ENCODE measurements at places on chromosomes 3 and 15.

DNA sequence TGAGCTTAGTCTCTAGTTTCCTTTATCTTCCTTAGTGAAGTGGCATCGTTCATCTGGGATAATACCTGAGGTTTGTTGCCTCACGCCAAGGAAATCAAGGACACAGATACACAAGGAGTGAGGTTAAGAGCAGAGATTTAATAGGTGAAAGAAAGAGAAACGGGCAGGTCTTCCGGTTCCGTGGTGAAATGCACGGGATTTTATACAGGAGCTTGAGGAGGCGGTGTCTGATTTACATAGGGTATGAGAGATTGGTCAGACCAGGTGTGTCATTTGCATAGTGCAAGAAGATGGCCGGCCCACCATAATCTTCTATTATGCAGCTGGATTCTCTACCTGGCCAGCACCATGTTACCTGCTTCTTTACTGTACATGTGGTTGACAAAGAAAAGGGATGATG lies 17.2 kb downstream of the ARRDC4 start:
- DNase-seq, result no peak

GRCh38 chr3:196640297-196641018 lies 964 bp downstream of the NRROS start:
- no peak for DNase-seq

DNA sequence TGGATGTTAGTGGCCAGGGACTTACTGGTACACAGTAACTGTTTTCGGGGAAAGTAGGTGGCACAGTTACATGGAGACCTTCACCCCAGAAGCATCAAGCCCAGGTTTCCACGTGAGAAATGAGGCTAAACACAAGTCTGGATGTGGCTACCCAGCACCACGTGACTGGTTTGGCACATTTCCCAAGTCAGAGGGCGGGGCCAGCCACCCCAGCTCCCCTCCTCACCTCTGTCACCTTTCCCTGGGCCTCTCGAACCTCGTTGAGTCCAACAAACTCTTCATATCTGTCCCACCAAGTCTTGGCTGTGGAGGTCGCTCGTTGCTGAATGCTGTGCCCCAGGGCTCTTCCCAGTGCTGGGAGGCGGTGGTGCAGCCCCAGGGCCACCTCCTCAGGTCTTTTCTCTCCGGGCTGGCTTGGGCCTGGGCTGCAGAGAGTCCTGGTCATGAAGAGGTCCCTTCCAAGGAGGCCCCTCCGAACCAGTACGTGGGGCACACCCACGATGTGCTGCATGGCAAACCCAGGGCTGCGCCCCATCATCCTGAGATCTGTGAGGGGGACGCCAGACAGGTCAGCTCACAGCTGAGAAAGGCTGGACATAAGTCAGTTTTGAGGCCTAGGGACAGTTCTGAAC lies 4.8 kb upstream of the PLXNB1 start:
- no peak for DNase-seq

DNA sequence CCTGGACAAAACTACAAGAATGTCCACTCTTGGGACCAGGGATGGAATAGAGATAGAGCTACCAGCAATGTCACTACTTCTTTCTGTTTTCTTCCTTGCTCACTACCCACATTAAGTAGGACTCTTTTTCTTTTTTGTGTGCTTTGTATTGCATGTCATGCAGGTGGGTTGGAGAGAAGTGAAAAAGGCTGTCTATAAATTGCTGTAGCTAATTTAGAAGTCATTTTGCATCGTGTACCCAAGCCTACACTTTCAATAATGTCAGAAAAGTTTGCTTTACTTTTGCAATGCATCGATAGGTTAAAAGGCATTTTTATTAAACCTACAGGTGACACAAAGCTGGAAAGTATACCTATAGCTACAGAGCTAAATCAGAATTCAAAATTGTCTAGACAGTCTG lies 58.9 kb downstream of the GTF2E1 start:
- DNase-seq, result no peak

GRCh38 chr15:81239190-81239589 lies 42.5 kb downstream of the IL16 start:
- DNase-seq, result no peak

- DNase-seq, result no peak
Measured at GRCh38 chr3:189084620-189085019, 87.2 kb upstream of the TPRG1 start.

- DNase-seq, result no peak
Measured at GRCh38 chr3:187925326-187925725, 180.1 kb upstream of the BCL6 start.

DNA sequence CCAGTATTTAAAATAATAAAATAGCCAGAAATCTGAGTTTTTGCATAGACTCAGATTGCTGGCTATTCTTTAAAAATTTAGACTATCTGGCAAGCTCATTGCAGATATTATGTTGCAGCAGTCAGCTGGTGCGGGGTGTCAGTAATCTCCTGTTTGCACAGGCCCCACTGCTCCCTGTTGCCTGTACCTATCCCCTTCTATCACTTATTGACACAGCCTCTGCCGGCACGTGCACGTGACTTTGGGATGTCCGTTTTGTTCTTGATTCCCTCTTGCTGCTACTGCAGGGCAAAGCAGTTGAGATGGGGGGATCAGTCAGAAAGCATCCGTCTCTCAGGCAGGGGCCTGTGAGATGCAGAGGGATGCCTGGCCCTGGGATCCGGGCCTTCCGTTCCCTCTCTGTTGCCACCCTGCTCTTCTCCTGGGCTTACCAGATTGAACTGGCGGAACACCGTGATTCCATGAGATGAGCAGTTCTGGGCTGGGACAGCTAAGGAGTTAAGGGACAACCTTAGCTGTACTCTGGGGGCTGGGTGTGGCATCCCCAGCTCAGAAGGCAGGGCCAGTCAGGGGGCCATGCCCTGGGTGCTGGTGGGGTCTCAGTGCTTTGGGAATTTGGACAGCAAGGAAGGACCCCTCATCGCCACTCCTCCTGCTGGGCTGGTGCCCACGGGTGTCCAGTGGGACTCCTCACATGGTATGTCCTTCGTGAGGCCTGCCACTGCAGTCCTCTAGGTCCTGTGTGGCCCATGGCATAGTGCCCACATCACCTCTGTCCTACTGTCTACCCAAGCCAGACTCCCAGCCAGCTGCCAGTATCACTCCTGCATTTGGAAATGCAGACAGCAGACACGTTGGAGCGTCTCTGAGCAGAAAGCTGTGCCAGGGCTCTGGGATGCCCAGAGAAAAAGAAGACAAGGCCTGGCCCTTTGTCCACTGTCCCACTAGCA lies 11.8 kb downstream of the MRAS start:
- no peak for DNase-seq

DNA sequence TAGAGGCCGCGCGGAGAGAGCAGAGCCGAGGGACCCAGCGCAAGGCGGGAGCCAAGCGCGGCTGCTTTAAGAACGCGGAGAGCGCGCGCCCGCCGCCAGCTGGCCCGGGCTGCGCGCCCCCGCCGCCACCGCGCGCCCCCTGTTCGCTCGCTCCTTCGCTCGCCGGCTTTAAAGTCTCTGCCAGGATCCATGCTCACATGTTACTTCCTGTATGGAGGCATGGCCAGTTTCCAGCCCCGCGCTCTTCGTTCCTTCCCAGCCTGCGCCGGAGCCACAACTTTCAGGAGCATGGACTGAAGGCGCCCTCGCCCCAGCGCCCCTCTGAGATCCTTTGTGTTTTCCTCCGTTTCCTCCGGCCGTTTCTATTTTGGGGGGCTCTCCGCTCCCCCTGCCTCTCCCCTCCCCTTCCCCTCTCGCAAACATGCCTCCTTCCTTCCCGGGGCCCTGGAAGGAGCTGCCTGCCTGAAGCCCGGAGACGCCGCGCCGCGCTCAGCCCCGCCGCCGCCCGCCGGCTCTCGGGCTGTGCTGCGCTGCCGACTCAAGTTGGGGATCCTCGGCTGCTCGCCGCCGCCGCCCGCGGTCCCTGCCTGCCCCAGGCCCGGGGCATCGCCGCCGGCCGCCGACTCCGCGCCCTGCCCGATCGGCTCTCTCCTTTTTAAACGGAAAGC lies at the start of gene PTPRG:
Gene PTPRG (plus strand): TSS at position 198 of the 668 bp plus-strand sequence. CDS start 717 bp downstream, outside the sequence.
- DNase-seq, result no peak

GRCh38 chr3:135084405-135084804 lies 289.3 kb downstream of the EPHB1 start:
- DNase-seq, result no peak

DNA sequence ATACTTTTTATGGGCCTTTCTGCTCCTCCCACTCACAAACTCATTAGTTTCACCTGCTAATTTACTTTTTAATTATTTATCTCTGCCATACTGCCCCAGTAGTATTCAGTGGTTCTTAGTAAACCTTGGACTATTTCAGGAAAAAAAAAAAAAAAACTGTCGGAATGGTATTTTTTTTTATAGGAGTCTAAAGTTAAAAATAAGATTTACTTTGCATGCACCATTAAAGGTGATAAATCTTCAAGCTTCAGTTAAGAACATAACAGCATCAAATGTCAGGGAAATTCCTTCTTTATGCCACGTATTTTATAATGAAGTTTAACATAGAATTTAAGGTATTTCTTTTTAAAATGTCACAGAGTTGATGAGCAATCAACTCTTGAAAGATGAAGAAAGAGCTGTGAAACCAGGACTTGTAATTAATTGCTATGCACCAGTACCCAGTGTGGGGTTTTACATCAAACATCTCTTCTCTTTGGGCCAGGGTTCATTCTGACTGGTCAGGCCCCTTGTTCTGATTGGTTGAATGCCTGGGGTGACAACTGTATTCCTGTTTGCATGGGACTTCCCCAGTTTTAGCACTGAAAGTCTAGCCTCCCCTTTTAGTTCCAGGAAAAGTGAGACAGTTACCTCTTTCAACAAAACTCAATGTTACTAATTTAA lies 40.3 kb upstream of the PTPRG start:
- no peak for DNase-seq

- DNase-seq, result no peak
Measured at GRCh38 chr15:81095690-81096365, 38.2 kb upstream of the CFAP161 start.

- DNase-seq, result no peak
Measured at GRCh38 chr3:4825436-4826236, 153.6 kb upstream of the BHLHE40 start.
